M059J (cell line): ENCODE measurements at places on chromosomes 6 and 20. TPM values are rescaled to one million over a fixed set of nuclear protein-coding genes. Genes with fewer than 3 reads are reported as not detected.

DNA sequence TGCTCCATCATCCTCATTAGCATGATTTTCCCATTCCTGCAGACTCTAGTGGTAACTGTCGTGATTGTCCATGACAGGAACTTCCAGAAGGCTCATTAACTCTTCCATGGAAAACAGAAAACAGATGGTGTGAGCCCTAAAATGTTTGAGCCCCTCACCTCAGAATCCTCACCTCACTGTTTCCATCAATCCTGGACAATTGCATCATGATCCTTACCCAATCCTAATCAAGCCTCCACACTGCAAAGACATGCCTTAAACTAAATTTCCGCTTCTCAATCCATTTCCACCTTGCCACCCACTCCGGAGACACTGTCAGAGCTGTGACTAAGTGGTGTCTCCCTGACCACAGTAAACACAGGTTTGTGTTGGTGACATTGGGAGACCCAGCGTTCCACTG lies 311.0 kb upstream of the JARID2 start:
- DNase-seq = no peak

PRSS35 gene
- total RNA-seq = 0.25 and 0.49 TPM in 2 replicates

- DNase-seq = no peak
Measured at GRCh38 chr6:130908188-130908587, 81.0 kb downstream of the SMLR1 start.

- DNase-seq = peak; percentile 13
Measured at GRCh38 chr6:72031471-72031870, 145.1 kb downstream of the RIMS1 start.

- DNase-seq = no peak
Measured at GRCh38 chr20:55449091-55449490, 556.2 kb downstream of the CBLN4 start.

DNA sequence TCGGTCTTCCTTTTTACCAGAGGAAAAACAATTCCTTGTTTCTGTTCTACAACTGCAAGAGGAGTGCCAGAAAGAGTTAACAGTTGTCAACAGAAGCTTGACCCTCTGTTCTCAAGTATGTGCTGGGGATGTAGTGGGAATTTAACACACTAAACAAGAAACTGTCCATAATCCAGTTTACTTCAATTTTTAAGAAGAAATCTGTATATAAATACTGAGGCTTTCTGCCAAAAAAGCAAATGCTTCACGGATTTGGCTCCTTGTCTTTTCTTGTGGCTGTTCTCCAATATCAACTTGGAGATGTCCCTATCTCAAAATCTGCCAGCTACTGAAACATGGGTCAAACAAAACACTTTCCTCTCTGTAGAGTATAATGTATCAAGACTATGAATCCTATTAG lies 26.8 kb downstream of the REV3L start:
- DNase-seq = peak; percentile 31

DNA sequence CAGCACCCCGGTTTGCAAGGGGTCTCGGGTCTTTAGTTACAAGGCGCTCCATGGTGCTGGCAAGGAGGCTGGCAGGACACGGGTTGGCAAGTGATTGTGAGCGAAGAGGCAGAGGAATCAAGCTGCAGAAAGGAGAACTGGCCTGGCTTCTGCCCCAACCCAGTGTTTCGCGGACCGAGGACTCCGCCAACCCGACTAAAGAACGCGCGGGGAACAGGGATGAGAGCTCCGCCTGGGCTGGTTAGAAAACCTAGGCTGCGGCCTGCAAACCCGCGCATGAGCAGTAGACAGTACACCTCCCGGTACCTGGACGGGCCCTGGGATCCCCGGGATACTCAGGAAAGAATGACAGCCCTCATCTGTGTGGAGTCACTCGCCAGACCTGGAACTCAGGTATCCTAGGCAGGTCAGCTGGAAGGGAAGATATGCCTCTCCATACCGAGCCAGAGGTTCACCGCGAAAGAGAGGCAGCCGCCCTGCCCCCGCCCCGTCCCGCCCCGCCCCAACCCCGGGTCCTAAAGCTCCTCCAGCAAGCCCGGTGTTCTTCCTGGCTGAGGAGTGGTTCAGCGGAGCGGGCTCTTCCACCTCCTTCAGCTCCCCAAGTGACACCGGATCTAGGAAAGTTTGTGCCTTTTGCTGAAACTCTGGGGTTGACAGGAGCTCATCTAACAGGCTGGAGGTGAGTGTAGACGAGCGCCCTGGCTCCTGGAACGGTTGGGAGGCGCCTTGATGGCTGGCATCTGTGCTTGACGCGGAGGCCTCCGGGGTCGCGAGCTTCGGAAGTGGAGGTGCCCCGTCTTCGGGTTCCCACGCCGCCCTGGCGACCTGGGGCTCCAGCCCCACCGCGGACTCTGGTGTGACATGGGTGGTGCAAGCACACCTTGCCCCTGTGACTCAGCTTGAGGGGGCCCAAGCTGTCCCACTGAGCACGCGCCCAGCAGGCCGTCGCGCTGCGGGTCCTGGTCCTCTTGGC lies 1847.3 kb upstream of the DEFB115 start:
- no peak for DNase-seq

SALL4 gene
- 1.6 and 2.4 TPM in 2 replicates for total RNA-seq

GRCh38 chr6:51090343-51090742 lies 271.7 kb downstream of the TFAP2B start:
- DNase-seq = no peak

DNA sequence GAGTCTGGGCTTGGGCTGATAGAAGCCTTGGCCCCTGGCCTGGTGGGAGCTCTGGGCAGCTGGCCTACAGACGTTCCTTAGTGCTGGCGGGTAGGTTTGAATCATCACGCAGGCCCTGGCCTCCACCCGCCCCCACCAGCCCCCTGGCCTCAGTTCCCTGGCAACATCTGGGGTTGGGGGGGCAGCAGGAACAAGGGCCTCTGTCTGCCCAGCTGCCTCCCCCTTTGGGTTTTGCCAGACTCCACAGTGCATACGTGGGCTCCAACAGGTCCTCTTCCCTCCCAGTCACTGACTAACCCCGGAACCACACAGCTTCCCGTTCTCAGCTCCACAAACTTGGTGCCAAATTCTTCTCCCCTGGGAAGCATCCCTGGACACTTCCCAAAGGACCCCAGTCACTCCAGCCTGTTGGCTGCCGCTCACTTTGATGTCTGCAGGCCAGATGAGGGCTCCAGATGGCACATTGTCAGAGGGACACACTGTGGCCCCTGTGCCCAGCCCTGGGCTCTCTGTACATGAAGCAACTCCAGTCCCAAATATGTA lies 957 bp upstream of the VEGFA start:
- peak; percentile 57 for DNase-seq

ASIP gene
- not detected in 2 replicates for total RNA-seq

DNA sequence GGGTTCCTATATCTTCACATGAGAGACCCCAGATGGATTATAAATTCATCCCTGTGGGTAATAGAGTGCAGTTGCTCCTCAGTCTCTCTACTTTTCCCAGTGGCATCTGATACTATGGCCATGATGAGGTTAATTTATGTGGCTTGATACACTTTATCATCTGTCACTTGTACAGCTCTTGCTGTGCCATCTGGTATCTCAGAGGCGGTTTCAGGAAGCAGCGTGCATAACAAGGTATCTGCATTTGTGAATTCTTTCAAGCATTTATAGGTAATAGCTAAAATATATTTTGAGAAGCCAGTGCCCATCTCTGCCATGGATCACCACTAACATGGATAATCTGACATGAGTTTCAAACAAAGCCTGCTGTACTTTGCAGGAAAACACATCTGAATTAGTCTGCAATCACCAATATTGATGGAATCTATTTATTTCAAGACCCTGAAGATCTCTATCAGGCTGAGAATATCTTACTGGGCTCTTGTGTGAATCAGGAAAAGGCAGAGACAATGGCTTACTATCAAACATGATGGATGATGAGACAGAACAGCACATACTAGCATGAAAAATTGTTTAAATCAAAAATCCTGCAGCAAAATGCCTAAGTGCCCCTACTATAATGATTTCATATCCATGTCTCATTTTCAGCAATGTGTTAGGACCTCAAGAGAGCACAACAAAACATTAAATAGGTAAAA lies 548.7 kb upstream of the MAP3K7 start:
- no peak for DNase-seq

DNA sequence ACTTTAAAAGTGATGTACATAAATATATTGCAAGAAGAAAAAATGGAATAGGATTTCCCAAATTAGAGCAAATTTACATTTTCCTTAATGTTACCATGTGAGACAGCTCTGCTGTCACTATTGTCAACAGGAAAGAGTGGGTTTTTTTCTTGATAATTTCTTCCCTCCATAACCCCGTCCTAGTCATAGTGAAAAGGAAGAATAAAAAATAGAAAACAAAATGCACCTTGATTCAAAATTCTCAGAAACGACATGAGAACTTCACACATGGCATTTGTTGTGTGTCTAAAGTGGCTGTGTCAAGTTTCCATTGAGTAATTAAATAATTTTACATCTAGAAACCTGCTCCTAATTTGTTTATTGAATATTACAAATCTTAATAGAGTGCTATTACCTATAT lies 945.2 kb upstream of the SLC35B3 start:
- DNase-seq = no peak

DNA sequence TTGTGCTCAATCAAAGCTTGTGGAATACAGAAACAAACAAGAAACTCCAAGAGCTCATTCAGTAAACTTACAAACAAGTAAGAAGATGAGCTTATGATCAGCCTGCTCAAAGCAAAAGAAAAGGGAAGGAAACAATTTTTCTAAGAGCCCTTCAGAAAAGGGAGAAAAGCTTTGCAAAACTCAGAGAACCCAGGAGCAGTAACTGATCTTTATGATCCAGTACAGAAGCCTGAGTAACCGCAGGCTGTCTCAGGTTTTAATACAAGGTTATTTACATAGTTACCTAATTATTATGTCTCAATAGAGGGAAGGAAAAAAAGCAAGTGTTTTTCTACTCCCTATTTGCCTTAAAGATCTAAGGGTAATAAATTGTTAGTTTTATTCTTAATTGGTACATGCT lies 226.5 kb downstream of the MAFB start:
- DNase-seq = no peak

DNA sequence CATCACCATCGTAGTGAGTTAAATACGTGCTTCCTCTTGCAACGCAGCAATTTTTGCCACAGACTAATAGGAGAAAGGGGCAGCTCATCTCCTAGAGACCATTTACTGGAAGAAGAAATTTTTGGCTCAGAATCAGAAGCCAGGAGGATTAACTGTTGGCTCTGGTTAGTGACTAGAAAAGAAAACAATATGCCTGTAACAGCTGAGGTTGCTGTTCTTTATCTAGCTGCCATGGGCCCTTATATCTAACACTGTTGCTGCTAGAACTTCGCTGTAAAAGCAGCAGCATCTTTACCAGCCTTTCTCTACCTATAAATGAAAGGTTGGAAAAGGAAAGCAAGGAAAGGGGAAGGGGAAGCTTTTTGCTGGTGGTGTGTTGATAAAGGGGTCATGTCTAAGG lies 65.9 kb downstream of the FAM135A start:
- peak; percentile 9 for DNase-seq

GRCh38 chr6:139886396-139886795 lies 511.9 kb upstream of the CITED2 start:
- DNase-seq = no peak

GRCh38 chr20:19935842-19936241 lies 81.3 kb upstream of the NAA20 start:
- no peak for DNase-seq

IGF2R gene
- 41.4 and 67.8 TPM in 2 replicates for total RNA-seq

PLAGL2 gene
- 6.2 and 7.7 TPM in 2 replicates for total RNA-seq

- peak; percentile 79 for DNase-seq
Measured at GRCh38 chr6:87705070-87705691, 3.1 kb upstream of the AKIRIN2 start.

- peak; percentile 12 for DNase-seq
Measured at GRCh38 chr20:19099596-19100545, 112.6 kb upstream of the SLC24A3 start.

SIRPD gene
- not detected in 2 replicates for total RNA-seq

DNA sequence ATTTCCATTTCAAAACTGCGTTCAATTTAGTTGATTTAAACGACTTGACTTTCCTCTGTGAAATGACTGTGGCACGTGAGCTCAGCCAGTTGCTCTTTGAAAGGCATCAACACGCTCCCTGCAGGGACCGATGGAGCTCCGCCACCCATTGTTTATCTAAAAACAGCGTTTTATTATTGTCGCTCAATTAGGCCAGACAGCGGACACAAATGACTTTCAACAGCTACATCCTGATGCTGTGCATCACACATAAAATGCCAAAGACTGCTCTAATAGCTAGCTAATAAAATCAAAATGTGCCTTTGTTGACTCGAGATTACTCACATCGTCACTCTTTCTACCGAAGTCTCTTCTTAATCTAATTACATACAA lies 332.5 kb downstream of the CD83 start:
- DNase-seq = peak; percentile 22

GRCh38 chr20:34164381-34164984 lies 52.4 kb upstream of the EIF2S2 start:
- no peak for DNase-seq

GRCh38 chr6:138278326-138278725 lies 60.0 kb upstream of the PBOV1 start:
- peak; percentile 21 for DNase-seq

GRCh38 chr6:114194362-114195026 lies 148.3 kb downstream of the HS3ST5 start:
- DNase-seq = peak; percentile 29

GRCh38 chr6:84779380-84779779 lies 15.0 kb upstream of the TBX18 start:
- DNase-seq = peak; percentile 10

- no peak for DNase-seq
Measured at GRCh38 chr6:51800603-51801002, 286.8 kb downstream of the PKHD1 start.

BEND6 gene
- 16.3 and 21.4 TPM in 2 replicates for total RNA-seq

DAAM2 gene
- 0.39 and 1.3 TPM in 2 replicates for total RNA-seq

GRCh38 chr20:9514461-9515213 lies at the start of gene LAMP5:
Gene LAMP5, plus strand, starts transcription at chr20:9514590. Its CDS starts 263 bp downstream, at chr20:9514853.
- DNase-seq = peak; percentile 38

DNA sequence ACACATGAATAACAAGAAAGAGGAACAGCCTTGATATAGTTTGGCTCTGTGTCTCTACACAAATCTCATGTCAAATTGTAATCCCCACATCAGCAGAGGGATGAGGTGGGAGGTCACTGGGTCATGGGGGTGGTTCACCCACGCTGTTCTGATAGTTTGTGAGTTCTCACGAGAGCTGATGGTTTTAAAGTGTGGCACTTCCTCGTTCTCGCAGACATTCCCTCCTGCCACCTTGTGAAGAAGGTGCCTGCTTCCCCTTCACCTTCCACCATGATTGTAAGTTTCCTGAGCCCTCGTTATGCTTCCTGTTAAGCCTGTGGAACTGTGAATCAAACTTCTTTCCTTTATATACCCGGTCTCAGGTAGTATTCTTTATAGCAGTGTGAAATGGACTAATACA lies 13.1 kb downstream of the SRPK1 start:
- DNase-seq = no peak

OCSTAMP gene
- total RNA-seq = not detected in 2 replicates
